ENCODE measurements at places on chromosomes 4 and X. TPM values are rescaled to one million over a fixed set of nuclear protein-coding genes. Genes with fewer than 3 reads are reported as not detected.

The GSPT2 gene
- 5.1 TPM for total RNA-seq

The HDX gene
- total RNA-seq, result 1.4 TPM

The SYTL4 gene
- total RNA-seq, result 1.4 TPM

The F11 gene
- total RNA-seq, result not detected

The CPE gene
- total RNA-seq, result 20.8 TPM

The XAGE2 gene
- total RNA-seq, result not detected

The TMEM144 gene
- total RNA-seq, result 13.3 TPM

The RHOXF2 gene
- not detected for total RNA-seq

The TLR7 gene
- not detected for total RNA-seq

The STK32B gene
- total RNA-seq, result under 0.01 TPM

The CXCL10 gene
- 0.34 TPM for total RNA-seq

The FAM47E gene
- total RNA-seq, result 0.34 TPM

The TEX13B gene
- total RNA-seq, result not detected

The SUPT20HL2 gene
- not detected for total RNA-seq

The FGFR3 gene
- 164 TPM for total RNA-seq

The GPC3 gene
- total RNA-seq, result 1.9 TPM

The GDI1 gene
- 69.8 TPM for total RNA-seq

The UGT8 gene
- 0.34 TPM for total RNA-seq

The FRMD7 gene
- not detected for total RNA-seq

The PABPC4L gene
- total RNA-seq, result 0.28 TPM

The ATP5ME gene
- total RNA-seq, result 146 TPM

The CXCL5 gene
- total RNA-seq, result 2.1 TPM

The CC2D2A gene
- total RNA-seq, result 8.3 TPM

The CCDC149 gene
- total RNA-seq, result 10.6 TPM

The CFAP299 gene
- 0.34 TPM for total RNA-seq

The SYP gene
- total RNA-seq, result under 0.01 TPM

The GPRASP1 gene
- total RNA-seq, result 1.3 TPM

The CDKL2 gene
- total RNA-seq, result 3.0 TPM

The IRF2 gene
- total RNA-seq, result 13.7 TPM

The ADH1C gene
- 0.21 TPM for total RNA-seq

The PIR gene
- total RNA-seq, result 22.9 TPM

The FGFBP1 gene
- 12.5 TPM for total RNA-seq

The FHDC1 gene
- 11.4 TPM for total RNA-seq

The XK gene
- 0.93 TPM for total RNA-seq

The SMR3B gene
- not detected for total RNA-seq

The PDLIM3 gene
- 0.68 TPM for total RNA-seq

The APBB2 gene
- 41.4 TPM for total RNA-seq

The MAGEA2 gene
- total RNA-seq, result not detected

The SRPK3 gene
- total RNA-seq, result under 0.01 TPM

The PITX2 gene
- under 0.01 TPM for total RNA-seq

The PFKFB1 gene
- total RNA-seq, result 0.21 TPM

The LAS1L gene
- total RNA-seq, result 29.0 TPM

The GYPA gene
- not detected for total RNA-seq

The NPY2R gene
- not detected for total RNA-seq

The GLRA2 gene
- total RNA-seq, result not detected

The CDS1 gene
- 29.7 TPM for total RNA-seq

The MAGEC2 gene
- total RNA-seq, result not detected

The LONRF3 gene
- 0.34 TPM for total RNA-seq

The GCNA gene
- total RNA-seq, result 1.9 TPM

The L1CAM gene
- total RNA-seq, result 2.1 TPM

The PF4V1 gene
- total RNA-seq, result not detected

The LRCH2 gene
- total RNA-seq, result under 0.01 TPM

The OPRPN gene
- total RNA-seq, result not detected

Data from nasal cavity respiratory epithelium epithelial cell of viscerocranial mucosa (primary cell).